Uterus (tissue), 4 donors: ENCODE measurements at places on chromosomes 12 and 14. TPM values are rescaled to one million over a fixed set of nuclear protein-coding genes. Genes with fewer than 3 reads are reported as not detected.

DNA sequence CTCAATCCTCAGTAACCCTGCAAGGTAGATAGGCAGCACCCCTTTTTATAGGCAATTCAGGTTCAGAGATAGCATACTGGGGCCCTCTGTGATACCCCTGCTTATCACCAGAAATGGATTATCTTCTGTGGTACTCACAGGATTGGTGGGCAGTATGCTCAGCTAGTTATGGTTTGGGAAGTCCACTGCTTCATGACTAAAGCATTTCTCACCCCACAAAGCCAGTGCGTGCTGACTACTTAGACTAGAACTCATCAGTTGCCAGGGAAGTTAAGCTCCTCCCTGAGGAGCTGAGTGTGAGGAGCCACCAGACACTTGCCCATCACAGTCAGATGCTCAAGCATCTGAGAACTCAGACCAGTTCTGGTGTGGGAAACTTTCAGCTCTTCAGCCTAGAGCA lies 76.3 kb downstream of the SCAF11 start:
- DNase-seq: no peak

GRCh38 chr12:46475972-46476645 lies 103.5 kb upstream of the SLC38A2 start:
- DNase-seq: no peak

DNA sequence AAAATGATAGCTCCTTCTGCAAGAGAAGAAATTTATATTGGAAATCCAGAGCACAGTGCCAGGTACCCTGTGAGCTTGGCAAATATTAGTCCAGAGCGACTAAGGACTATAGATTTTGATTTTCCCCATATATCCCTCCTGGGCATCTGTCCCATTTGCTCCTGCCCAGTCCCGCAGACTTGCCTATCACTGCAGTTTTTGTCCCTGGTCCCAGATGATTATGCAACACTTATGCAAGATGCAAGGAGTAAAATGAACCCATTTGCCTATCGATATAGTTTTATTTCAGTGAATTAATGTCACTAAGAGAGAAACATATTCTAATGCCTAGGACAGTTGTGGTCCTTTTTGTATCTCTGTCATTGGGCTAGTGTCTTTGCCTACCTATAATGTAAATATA lies 215.9 kb upstream of the BMP4 start:
- DNase-seq: no peak

DNA sequence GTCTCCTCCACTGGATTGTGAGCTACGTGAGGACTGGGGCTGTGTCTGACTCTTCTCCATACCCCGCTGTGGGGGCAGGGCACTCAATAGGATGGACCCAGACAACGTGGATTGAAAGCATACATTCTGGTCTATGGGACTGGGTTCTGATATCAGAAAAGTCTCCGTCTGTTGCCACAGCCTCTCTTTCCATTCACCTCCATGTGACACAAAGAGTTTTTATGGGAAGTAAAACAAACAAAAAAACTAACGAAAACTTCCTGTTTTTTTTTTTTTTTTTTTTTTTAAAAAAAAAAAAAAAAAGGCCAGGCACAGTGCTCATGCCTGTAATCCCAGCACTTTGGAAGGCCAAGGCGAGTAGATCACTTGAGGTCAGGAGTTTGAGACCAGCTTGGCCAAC lies 44.7 kb downstream of the SLC8A3 start:
- no peak for DNase-seq

GRCh38 chr12:24697295-24697694 lies 251.6 kb downstream of the BCAT1 start:
- DNase-seq: no peak

GRCh38 chr14:64654901-64655300 lies 49.3 kb upstream of the PLEKHG3 start:
- no peak for DNase-seq

- no peak for DNase-seq
These were observed 36.3 kb downstream of the KNTC1 start for GRCh38 chr12:122563361-122563760.

DNA sequence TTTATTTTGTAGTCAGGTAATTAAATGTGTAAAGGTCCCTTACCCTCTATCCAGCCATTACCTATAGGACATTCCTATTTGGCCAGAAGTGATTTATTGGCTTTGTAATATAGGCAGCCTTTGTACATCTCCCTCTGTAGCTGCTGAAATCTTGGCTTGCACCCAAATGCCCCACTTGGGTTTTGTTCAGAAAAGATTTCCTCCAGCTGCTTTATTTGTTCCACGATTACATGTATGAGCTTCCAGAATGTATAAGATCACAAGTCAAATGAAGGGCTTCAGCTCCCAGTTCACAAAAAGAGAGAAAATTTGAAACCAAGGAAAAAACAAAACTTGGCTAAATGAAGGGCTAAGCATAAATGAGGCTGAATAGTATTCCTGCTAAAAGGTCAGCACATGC lies 103.4 kb downstream of the EFCAB11 start:
- DNase-seq: no peak

- no peak for DNase-seq
These were observed 129.0 kb upstream of the BCL2L14 start for GRCh38 chr12:11941606-11942337.

- no peak for DNase-seq
These were observed 34.5 kb upstream of the PLEK2 start for GRCh38 chr14:67446371-67447032.

GRCh38 chr14:96269359-96269710 lies 13.3 kb downstream of the BDKRB1 start:
- DNase-seq: no peak

- no peak for DNase-seq
These were observed 152.0 kb upstream of the AEBP2 start for GRCh38 chr12:19287302-19287701.

- no peak for DNase-seq
These were observed 37.6 kb downstream of the ATG14 start for GRCh38 chr14:55373784-55374705.

- DNase-seq: no peak
These were observed 72.1 kb downstream of the TRIM9 start for GRCh38 chr14:51022769-51023168.

- DNase-seq: no peak
These were observed 27.6 kb downstream of the KRT8 start for GRCh38 chr12:52877242-52877641.

GRCh38 chr12:104360157-104360556 lies 56.6 kb downstream of the EID3 start:
- no peak for DNase-seq

DNA sequence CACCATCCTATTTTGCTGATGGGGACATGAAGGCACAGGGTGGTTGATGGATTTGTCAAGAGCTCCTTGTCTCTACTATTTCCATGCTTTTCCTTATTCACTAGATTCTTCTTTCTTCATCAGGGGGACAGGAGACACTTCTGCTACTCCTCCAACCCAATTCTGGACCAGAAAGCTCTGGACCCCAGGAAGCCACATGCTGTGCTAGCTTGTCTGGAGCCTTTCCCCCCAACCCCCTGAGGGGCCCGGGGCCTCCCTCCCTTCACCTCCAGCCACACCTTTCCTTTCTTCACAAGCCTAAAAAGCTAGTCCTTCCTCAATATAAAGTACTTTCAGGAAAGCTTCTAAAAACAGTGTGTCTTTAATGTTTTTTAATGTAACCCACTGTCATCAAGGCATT lies 75.1 kb upstream of the CAPRIN2 start:
- no peak for DNase-seq

GRCh38 chr12:50440288-50440687 lies 39.6 kb downstream of the LARP4 start:
- no peak for DNase-seq

DNA sequence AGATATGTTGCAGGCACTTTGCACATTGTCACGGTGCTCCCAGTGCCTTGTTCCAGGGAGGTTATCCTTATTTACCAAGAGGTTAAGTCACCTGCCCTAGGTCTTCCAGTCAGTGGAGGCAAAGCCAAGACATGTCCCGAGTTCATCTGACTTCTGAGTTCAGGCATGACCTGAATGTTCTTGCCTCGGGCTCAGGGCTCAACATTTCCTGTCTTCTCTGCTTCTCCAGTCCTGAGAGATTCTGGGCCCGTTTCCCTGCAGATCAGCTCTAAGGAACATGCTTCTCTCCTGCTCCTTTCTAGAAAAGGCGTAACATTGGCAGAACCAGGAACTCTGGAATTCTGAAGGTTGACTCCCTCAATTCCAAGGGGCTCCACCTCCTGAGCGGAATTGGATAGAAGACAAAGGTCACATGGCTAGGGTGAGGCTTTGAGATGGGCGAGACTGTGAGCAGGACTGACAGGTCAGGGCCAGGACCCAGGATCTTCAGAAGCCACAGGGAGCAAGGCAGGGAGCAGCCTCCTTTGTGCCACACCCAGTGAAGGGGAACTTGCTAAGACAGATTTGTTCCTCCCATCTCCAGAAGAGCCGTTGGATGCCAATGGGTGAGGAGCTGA lies 19.9 kb downstream of the BDKRB2 start:
- DNase-seq: no peak

- no peak for DNase-seq
These were observed 542.8 kb downstream of the GALC start for GRCh38 chr14:87450193-87450592.

- DNase-seq: peak; percentile 75
These were observed at the start of gene IRAK3 for GRCh38 chr12:66188584-66189485. Gene IRAK3 (plus strand): TSS chr12:66189214. CDS start chr12:66189300, 86 bp downstream.

DNA sequence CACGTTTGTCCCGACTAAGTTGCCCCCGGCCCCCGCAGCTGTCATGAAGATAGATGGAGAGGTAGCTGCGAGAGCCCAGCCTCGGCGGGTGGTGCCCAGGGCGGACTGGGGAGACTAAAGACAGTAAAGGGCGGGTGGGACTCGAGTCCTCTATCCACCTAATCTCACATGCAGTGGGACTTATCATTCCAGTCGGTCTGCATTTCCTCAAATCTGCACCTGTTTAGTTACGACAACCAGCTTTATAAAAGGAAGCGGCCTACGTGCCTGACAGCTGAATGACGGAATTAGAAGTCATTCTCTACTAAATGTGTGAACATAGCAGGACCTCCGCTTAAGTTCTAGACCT lies 109.8 kb upstream of the EGLN3 start:
- DNase-seq: no peak

- DNase-seq: no peak
These were observed 77.3 kb upstream of the RPH3A start for GRCh38 chr12:112714166-112714710.

DNA sequence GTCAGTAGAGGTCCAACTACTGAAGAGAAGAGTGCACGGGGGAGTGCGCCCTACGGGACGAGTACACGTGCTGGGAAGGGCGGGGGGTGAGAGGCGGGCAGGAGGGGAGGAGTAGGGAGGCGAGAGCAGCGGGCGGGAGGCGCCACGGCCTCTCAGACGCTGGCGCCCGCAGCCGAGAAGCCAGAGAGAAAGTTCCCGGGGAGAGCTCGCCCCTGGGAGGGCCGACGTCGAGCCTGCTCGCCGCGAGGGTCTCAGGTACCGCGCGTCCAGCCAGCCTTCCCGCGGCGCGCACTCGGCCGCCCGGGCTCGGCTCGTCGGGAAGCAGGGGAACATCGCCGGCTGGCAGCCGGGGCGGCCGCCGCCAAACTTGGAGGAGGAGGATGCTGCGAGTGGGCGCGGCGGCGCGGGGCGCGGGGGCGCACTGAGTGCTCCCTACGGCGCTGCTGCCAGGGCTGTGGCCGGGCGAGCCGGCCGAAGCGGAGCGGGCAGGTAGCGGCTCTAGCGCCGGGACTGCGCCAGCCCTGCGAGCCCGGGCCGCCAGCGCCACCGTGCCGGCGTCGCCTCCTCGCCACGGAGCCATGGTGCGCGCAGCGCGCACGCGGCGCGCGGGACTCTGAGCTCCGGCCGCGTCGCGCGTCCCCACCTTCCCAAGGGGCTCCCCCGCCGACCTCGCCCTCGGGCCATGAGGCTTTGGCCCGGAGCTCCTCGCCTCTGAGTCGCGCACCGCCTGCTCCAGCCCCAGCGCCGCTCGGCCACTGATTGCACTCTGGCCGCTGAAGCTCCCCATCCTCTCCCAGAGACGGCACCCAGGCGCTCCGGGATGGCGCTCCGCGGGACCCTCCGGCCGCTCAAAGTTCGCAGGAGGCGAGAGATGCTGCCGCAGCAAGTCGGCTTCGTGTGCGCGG lies at the start of gene SLC24A4:
TSS of gene SLC24A4 (plus strand) at position 155 of the 905 bp plus-strand sequence. CDS start at position 821, 666 bp downstream.
- DNase-seq: no peak

DNA sequence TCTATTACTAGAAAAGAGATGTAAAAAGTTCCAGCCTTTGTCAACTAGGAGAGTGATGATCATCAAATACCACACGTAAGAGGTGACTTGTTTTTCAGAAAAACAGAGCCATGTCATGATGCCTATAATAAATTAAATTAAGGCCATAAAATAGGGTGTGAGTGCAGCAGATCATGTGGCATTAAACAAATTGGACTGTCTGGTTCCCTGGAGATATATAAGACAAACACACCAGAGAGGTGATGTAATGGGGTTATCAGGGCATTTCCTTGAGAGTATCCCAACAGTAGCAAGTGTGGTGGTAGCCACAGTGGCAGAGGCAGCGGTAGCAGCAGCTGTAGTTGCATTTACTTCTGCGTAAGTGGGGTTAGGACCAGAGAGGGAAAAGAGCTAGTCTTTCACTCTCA lies 14.6 kb upstream of the GALNT6 start:
- no peak for DNase-seq

GRCh38 chr12:92496790-92497189 lies 206.0 kb upstream of the PLEKHG7 start:
- DNase-seq: no peak

DNA sequence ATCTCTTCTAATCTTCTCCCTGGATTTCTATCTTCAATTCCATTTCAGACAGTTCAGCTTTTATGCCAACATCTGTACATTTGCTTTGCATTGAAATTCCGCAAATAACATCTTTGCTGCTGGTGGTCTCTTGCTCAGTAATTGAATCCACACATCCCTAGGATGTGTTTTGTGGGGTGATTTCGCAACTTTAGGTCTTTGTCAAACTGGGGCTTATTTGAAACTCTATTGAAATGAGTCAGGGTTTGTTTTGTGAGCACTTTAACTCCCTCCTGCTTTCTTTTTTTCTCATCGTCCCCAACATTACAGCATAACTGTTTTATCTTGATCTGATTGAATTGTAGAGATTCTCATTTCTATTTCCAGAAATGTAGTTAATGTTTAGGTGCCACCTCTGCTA lies 404.3 kb downstream of the NPAS3 start:
- DNase-seq: no peak

DNA sequence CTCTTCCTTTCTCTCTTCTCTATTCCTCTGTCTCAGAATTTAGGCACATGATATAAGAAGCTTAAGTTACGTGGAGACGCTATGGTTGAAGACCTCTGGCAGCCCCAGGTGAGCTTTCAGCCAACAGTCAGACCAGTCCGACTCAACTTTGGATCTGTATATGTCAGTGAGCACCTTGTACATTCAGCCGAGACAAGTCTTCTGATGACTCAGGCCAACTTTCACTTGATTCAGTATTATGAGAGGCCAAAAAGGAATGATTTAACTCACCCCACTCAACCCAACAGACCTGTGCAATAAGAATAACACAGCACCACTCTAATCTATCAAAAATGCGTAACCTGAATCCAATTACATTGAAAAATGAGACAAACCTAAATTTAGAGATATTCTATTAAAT lies 47.5 kb upstream of the FOXG1 start:
- no peak for DNase-seq

Gene PRPF39
- total RNA-seq: 51.8 TPM

Gene FRMD6
- 199 TPM for total RNA-seq

Gene WIF1
- not detected for total RNA-seq

Gene AQP2
- not detected for total RNA-seq

Gene TDRD9
- 0.85 TPM for total RNA-seq

Gene KRT75
- not detected for total RNA-seq

Gene PMCH
- not detected for total RNA-seq

Gene YEATS4
- total RNA-seq: 8.0 TPM

Gene AKAP6
- 4.1 TPM for total RNA-seq

Gene DNAI7
- 5.2 TPM for total RNA-seq

Gene NINJ2
- 5.4 TPM for total RNA-seq

Gene ATXN2
- 69.0 TPM for total RNA-seq
